ENCODE measurements at places on chromosomes 5 and 9.

DNA sequence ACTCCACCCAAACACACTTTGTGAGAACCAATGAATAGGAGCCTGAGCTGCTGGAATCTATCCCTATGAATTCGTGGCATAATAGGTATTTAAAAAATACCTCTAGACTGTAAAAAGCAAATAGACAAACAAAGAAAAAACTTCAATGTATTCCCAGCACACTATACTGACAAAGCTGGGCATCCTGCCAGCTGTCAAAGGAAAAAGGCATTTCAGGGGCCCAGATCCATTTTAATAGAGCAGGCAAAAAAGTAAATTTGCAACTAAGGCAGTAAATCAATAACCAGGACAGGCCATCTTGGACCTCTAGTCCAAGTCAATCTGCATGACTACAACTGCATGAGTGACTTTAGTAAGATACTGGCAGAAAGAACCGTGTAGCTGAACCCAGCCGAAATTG lies 25.6 kb upstream of the LARP1 start:
- DNase-seq: peak; percentile 43

DNA sequence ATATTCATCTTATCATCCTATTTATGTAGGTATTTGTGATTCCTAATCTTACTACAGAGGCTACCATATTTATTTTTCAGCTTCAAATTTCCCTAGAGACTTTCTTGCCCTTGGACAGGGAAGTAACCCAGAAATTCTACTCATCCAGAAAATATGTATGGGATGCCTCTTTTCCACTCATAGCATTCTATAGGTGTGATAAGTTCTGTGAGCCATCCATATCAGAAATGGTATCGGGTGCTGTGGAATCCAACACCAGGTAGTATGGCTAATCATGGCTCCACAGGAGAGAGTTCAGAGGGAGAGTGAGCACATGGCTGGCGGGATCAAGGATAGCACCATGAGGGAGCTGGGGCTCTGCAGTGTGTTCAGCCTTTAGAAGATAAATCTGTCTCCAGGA lies 349.3 kb upstream of the ACTBL2 start:
- no peak for DNase-seq

- no peak for DNase-seq
Observed at GRCh38 chr9:5089737-5090136, 95.7 kb downstream of the INSL6 start.

- no peak for DNase-seq
Observed at GRCh38 chr9:25396828-25397227, 281.4 kb downstream of the TUSC1 start.

- no peak for DNase-seq
Observed at GRCh38 chr5:38453506-38453905, 102.9 kb downstream of the LIFR start.

GRCh38 chr5:169251333-169252084 lies 49.4 kb downstream of the SLIT3 start:
- DNase-seq: no peak

DNA sequence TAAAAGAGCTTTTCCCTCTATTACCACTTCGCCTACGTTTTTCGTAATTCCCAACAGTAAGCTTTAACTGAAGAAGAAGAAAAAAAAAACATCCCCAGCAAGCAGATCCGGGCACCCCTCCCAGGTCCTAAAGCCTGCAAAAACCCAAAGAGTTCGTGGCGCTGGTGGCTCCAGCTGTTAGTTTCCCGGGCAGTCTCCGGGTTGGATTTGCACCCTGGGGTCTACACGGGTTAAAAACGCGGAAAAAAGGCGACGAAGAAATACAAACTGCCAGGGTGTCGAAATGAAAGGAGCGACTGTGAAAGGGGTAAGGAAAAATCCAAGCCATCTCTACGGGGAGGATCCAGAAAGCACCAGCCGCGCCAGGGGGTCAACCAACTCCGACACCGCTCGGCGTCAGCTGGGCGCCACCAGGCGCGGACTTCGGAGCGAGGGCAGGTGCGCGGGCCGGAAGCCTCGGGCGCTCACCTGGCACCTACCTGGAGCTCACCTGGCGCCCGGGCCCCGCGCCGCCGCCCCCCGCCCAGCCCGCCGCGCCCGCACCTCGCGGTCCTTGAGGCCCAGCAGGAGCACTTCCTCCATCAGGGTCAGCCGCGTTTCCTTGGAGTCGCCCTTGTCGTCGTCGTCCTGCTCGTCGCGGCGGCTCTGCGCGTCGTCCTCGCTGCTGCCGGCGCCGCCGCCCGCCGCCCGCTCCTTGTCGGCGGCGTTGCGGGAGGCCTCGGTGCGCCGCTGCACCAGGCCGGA lies 680 bp downstream of the GOLPH3 start:
- DNase-seq: peak; percentile 46

DNA sequence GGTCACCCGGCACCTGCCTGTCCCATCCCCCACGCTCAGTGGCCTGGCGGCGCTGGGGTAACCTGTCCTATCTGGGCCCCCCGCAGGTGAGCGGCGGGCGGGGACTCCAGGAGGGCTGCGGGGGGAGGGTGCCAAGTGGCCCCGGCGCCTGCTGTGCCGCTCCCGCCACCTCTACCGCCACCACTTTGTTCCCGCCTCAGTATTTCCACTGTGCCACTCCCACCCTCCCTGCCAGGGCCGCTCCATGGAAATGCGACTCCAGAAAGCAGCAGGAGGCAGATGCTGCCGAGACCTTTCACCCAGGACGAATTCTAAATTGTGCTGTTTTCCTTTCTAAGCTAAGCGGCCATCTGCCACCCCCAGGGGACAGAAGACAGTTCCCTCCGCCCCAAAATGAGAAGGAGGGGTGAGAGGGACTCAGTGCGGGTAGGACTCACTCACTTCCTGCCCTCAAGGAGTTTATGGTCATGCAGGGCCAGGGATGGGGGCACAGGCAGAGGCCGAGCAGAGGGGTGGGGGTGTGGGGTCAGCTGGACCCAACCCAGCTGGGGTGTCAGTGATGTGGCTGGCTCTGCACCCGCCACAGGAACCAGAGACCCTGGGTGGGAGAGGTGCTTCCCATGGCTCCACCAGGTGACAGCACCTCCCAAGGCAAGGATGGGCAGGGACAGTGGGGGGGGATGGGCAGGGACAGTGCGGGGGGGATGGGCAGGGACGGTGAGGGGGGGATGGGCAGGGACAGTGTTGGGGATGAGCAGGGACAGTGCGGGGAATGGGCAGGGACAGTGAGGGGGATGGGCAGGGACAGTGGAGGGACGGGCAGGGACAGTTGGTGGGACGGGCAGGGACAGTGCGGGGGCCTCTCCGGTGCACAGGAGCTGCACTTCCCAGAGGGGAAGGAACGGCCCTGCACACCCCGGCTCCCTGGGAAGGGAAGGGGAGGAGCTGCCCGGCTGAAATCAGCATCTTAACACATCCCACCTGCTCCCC lies 17.8 kb downstream of the NOTCH1 start:
- no peak for DNase-seq

DNA sequence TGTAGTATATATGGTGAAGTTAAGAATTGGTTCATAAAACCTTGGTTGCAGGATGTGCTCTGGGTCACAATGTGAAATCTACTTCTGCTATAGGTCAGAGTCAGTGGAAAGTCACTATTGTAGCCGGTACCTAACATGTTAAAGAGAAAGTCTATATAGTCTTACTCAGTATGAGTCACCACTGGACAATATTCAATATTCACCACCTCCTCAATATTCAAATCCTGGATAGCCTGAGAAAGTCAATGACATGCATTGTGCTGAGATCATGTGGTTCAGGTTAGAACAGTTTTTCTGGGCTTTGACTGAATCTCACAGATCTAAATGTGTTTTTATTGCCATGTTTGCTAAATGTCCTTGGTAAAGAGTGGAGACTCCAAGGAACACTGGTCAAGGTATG lies 108.8 kb downstream of the HMHB1 start:
- DNase-seq: no peak

Measured in ACHN (cell line).